ENCODE measurements at places on chromosomes 12 and 14.

DNA sequence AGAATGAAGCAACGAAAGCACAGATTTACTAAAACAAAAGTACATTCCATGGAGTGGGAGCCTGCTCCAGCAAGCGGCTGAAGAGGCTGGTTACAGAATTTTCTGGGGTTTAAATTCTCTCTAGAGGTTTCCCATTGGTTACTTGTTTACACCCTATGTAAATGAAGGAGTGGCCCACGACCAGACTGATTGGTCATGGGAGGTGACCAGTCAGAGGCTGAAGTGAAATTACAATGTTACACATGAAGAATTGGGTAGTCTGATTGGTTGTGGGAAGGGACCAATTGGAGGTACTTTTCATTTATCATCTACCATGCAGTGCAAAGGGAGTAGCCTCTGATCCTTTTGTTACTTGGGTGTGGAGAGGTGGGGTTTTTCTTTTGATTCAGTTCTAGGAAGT lies 36.2 kb upstream of the APPL2 start:
- DNase-seq = no peak

GRCh38 chr14:104871656-104872468 lies 6.8 kb downstream of the CEP170B start:
- DNase-seq = no peak

GRCh38 chr12:57935331-57935730 lies 6.0 kb upstream of the ATP23 start:
- DNase-seq = no peak

DNA sequence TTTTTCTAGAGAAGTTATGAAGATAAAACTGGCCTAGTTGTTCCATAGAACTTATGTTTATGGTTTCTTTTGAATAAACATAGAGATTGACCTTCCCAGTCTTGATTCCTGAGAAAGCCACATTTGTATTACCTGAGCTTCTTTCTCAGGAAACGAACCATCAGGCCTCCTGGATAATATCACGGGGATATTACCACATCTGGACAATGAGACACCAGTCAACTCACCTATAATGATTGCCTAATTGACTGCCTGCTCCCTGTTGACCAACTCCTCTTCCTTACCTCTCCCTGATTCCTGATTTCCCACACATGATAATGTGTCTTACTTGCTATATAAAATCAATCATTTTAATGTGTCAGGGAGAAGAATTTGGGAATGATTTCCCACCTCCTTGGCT lies 822.7 kb downstream of the LRFN5 start:
- DNase-seq = no peak

DNA sequence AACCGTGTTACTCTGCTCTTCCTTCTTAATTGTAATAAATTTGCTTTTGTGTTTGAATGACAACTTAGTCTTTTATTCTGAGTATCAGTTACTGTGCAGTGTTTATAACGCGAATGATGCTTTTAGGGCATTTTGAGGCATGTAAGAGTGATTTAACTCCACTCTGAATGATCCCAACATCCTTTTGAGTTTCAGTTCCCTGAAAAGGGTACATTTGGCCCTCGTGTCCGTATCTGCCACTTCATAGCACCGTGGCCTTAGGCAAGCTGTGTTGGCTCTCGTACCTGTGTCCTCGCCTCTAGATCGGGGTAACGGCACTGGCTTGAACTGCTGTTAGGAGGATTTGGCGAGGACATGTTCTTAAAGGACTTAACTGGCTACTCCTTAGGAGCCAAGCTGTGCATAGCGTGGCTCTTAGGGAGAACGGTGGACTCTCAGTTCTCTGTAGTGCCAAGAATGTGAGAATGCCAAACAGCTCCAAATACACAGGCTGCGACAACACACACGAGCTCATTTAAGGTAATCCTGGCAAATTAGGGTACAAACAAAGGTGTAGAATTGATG lies 92.0 kb downstream of the PPP2R5C start:
- no peak for DNase-seq

GRCh38 chr12:63877693-63878092 lies 33.2 kb downstream of the SRGAP1 start:
- DNase-seq = no peak

DNA sequence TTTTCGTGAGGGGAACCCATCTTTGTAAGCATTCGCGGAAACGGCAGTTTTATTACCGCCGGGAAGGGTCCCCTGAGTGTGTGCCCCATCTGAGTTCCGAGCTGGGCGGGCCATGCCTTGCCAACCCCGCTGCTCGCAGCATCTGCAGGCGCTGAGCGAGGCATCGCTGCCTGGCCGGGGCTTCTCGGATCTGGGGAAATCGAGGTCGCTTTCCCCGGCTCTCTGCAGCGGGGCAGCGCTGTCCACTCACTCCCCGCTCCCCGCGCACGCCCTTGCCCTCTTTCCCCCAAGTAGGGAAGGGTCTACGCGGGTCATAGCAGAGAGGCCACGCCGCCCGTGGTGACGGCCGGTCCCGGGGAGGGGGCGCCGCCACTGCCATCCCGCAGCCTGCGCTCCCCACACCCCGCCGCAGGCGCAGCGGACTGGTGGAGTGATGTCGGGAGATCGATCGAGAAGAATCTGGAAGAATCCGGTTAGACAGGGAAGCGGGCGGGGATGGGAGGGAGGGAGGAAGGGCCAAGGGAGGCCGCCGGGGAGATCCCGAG lies 507 bp upstream of the FKBP4 start:
- DNase-seq = no peak

DNA sequence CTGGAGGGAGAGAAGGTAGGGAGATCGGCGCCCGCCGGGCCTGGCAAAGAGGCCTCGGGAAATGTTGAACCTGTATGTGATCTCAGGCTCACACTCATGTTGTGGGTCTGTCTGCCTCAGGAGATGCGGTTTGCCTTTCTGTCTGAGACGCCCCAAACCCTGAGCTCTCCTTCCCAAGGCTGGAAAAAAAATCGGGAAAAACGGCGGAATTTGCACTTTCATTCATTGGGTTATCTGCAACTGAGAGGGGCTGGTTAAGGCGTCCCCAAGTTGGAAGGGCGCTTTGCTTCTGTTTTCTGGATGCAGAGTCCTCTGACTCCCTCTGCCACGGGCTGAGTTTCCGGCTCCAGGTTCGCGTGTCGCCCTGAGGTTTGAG lies 5.0 kb upstream of the HOXC9 start:
- DNase-seq = no peak

GRCh38 chr12:128802756-128803155 lies 21.0 kb downstream of the SLC15A4 start:
- DNase-seq = no peak

- no peak for DNase-seq
These were observed 3.7 kb downstream of the KMT5A start for GRCh38 chr12:123387508-123388176.

DNA sequence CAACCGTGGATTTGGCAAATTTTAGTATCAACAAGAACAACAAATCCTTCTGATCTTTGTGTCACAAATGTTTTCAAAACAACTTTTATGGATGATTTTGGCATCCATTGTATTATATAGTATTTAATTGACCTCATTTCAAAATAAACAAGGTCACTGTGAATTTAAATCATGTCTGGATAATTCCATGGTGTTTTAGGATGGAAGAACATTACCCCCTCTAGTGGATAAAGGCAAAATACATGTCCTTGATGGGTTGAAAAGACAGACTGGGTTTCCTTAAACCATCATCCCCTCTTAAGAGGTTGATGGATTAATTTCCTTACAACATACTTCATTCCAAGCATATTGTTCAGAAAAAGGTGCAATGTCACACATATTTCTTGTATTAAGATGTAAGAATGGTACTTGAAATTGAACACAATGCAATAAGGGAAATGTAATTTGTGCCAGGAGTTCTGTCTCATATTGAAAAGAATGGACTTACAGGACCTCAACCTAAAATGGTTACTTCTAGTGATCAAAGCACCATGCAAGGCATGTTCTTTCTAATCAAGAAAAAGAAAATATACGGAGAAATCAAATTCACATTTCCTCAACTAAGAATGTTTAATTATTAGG lies 352.0 kb downstream of the BCAT1 start:
- DNase-seq = peak; percentile 10

DNA sequence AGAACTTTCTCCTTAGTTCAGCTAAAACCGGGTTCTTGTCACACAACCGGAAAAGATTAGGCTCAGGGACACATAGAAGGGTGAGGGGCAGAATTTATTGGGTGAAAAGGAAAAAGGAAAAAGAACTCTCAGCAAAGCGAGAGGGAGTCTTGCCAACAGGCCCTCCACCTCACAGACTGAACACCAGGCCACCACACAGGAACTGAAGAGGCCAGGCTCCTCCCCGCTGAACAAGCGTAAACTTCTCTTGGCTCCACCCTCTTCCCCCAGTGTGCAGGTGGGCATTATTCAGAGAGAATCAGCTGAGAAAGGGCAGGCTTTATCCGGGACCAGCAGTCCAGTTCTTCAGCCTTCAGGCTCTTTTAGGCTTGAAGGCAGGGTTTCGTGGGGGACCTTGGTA lies 125.6 kb upstream of the FGD4 start:
- no peak for DNase-seq

DNA sequence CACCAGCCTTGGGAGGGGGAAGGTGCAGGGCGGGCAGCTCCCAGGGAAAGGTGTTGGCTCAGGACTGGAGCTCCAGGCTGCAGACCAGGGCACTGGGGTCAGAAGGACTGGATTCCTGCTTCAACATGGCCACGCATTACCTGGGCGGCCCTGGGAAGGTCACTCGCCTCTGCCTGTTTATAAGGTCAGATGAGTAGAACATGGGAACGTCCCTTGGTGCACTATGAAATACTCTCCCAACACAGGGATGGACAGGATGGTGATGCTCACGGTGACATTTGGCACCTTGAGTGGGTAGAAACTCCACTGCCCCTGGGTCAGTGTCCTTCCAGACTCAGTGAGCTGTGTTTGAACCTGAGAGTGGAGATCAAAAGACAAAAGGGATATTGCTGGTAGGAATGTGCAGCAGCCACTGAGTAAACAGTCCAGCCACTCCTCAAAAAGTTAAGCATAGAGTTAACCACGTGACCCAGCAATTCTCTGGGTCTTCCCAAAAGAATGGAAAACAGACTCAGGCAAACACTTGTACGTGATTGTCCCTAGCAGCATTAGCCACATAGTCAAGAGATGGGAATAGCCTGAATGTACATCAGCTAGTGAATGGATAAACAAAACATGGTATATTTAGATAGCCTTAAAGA lies 9.1 kb upstream of the BDKRB2 start:
- DNase-seq = no peak

DNA sequence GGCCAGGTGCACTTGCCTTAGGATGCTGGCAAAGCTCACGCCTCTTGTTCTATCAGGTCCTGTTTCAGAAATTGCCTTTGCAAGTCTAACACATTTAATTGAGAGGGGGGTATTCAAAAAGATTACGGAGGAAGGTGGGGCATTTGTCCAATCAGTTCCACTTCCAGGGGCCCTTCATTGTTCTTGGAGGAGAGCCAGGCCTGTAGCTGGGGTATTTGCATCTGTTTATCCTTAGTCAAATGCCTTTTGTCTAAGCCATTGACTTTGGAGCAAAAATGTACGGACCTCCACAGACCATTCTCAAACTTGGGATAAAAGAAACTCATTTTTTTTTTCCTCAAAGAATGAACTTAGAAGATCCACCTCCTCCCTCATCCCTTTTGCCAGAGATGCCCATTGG lies 582.0 kb downstream of the BCL11B start:
- no peak for DNase-seq

DNA sequence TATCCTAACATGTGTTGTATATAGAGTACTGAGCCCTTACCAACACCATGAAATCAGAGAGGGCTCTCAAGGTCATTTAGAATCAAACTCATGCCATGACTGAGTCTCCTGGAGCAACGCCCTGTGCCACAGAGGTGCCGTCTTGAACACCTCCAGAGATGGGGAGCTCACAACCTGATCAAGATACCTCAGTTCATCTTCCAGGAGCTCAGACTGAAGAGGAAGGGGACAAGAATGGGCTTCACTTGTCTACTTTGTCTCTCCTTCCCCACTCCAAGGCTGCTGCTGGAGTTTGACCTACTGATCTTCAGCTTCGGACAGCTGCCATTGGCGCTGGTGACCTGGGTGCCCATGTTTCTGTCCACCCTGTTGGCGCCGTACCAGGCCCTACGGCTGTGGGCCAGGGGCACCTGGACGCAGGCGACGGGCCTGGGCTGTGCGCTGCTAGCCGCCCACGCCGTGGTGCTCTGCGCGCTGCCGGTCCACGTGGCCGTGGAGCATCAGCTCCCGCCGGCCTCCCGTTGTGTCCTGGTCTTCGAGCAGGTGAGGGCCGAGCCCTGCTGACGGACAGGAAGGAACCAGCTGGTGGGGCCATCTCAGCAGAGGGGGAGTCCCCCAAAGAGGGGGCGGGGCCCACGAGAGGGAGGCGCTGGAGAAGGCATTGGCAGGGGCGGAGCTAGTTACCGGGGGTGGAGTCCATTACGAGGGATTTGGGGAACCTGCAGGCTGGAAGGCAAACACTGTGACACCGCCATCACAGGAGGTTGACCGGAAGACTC lies 12.0 kb downstream of the SOAT2 start:
- DNase-seq = no peak

DNA sequence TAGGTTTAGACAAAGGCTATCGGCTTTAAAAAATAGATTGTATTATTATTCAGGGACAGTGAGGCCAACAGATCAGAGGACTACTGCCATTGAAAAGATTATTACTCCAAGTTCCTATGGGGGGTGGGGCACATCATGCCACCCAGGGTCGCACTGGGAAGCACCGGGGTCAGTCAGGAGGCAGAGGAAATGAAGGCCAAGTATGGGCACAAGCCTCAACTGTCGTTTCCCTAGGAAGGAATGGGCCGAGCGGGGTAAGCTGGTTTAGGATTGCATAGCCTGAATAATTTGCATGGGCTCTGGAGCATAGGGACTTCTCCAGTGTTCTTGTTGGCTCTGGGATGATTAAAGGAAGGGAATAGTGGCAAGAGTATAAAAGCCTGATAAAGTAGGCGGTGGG lies 205.3 kb downstream of the NOVA1 start:
- DNase-seq = no peak

DNA sequence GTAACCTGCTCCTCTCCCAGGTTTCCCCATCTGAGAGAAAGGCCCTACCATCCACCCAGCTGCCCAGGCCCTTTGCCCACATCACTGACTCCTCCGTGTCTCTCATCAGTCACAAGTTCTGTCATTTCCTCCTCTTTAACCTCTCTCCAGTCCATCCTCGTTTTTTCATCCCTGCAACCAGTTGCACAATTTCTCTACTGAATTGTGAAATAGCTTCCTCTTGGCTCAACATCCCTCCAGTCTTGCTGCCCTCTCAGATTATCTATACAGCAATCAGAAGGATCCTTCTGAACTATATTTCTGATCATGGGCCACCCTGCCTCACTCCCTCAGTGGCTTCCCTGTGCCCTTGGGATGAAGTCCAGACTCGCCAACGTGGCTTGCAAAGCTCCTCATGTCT lies 6.8 kb downstream of the FAM161B start:
- no peak for DNase-seq

- DNase-seq = no peak
These were observed 92.2 kb downstream of the APAF1 start for GRCh38 chr12:98737322-98737712.

DNA sequence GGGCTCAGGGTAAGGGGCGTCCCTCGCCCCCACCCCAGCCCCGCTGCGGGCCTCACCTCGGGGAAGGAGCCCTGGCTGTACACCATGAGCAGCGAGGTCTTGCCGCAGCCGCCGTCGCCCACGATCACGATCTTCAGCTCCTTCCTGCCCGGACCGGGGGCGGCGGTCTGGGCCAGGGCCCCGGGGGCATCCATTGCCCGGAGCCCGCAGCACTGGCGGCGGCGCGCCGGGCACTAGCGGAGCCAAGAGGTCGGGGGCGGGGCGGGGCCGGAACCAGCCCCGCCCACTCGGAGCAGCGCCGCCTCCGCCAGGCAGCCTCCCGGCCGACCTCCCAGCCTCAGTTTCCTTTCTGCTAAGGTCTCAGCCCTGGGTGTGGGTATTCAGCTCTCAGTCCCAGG lies at the start of gene RHOF:
Gene RHOF (minus strand): TSS at position 249 of the 398 bp plus-strand sequence. CDS start 55 bp downstream, at position 194.
- DNase-seq = no peak

- DNase-seq = peak; percentile 78
These were observed 80.3 kb downstream of the WDR20 start for GRCh38 chr14:102220031-102220430.

- no peak for DNase-seq
These were observed 595.6 kb upstream of the ATP2B1 start for GRCh38 chr12:90304231-90304630.
